ENCODE measurements at places on chromosomes 7 and 10.

GRCh38 chr10:103284170-103284569 lies 7.2 kb downstream of the INA start:
- DNase-seq = no peak

GRCh38 chr10:119893074-119893473 lies 544 bp downstream of the SEC23IP start:
- DNase-seq = no peak

DNA sequence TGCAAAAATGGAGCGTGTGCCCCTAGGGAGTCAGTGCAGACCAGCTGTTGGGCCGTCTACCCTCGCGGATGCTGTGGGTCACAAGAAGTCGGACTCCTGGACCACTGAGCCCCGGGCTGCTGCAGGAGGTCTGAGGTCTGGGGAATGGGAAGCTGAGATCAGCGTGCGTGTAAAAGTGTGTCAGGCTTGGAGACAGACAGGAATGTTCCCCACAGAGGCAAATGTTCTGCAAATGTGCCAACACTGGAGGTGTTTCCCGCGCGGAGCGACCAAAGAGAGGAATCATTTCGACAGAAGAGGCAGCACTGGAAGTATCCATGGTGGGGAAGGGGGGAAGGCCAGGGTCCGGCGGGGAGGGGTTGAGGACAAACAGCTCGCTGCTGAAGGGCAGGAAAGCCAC lies 643.8 kb upstream of the MGMT start:
- DNase-seq = no peak

DNA sequence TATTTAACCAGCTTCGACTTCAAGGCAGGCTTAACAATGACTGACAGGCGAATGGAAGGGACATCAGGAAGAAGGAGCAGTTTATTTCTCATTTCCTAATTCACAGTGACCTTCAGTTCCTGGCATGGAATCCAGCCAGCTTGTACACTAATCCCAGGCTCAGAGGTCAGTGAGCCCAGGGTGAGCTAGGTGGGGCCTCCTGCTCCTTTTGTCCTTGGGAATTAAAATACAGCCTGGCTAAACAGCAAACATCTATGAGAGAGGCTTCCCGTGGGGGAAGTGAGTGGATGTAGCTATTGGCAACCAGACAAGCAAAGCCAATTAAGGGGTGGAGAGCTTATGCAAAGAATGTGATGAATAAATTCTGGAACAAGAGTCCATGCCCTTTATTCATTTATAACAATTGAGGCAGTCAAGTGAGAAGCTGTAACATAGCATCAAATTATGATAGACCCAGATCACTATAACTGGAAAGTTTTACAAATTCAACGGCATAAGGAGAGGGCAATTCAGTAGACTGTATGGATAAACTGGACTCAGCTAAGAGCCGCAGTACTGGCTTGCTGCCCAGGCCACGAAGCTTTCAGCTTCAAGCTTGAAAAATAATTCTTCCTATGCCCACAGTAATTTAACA lies 57.1 kb downstream of the STK17A start:
- DNase-seq = no peak

GRCh38 chr7:23135755-23136154 lies 30.2 kb downstream of the KLHL7 start:
- no peak for DNase-seq

GRCh38 chr7:142557971-142558582 lies 191.2 kb upstream of the PRSS1 start:
- peak; percentile 54 for DNase-seq

Data from activated CD4-positive, alpha-beta T cell treated with anti-CD3 and anti-CD28 coated beads, Interleukin-2, amount 50 U/mL, for 1 hour (primary cell).